ENCODE measurements at places on chromosomes 2 and 18. TPM values are rescaled to one million over a fixed set of nuclear protein-coding genes. Genes with fewer than 3 reads are reported as not detected.

The TMEM214 gene
- total RNA-seq, result 69.5 TPM

The PLEK gene
- total RNA-seq, result not detected

The COLEC11 gene
- not detected for total RNA-seq

The CPLX4 gene
- total RNA-seq, result not detected

The UGT1A8 gene
- not detected for total RNA-seq

The RGPD5 gene
- total RNA-seq, result 28.5 TPM

The KCNK3 gene
- 2.3 TPM for total RNA-seq

The RAPH1 gene
- total RNA-seq, result 9.4 TPM

The MAL gene
- not detected for total RNA-seq

The PLGLB2 gene
- total RNA-seq, result 0.60 TPM

The GBX2 gene
- total RNA-seq, result 0.24 TPM

The SP140 gene
- 0.12 TPM for total RNA-seq

The LYG2 gene
- not detected for total RNA-seq

The MC4R gene
- total RNA-seq, result not detected

The TDRD15 gene
- total RNA-seq, result not detected

The SLC5A7 gene
- total RNA-seq, result not detected

The IL36RN gene
- not detected for total RNA-seq

The LRRC30 gene
- not detected for total RNA-seq

The KCNJ3 gene
- not detected for total RNA-seq

The CPSF3 gene
- 94.9 TPM for total RNA-seq

The SPOPL gene
- 12.8 TPM for total RNA-seq

The MLPH gene
- total RNA-seq, result 121 TPM

The COL3A1 gene
- 33.6 TPM for total RNA-seq

The INPP5D gene
- total RNA-seq, result 0.24 TPM

The SH2D6 gene
- total RNA-seq, result not detected

The SETBP1 gene
- 5.5 TPM for total RNA-seq

The ESPNL gene
- total RNA-seq, result not detected

The TUBA3E gene
- not detected for total RNA-seq

The ZNF532 gene
- 17.8 TPM for total RNA-seq

The ACADL gene
- total RNA-seq, result not detected

The ASTL gene
- not detected for total RNA-seq

The RPRM gene
- not detected for total RNA-seq

The CPS1 gene
- 49.3 TPM for total RNA-seq

The SERPINB5 gene
- total RNA-seq, result not detected

All from RPMI7951 (cell line).